Thoracic aorta endothelial cell (primary cell): ENCODE measurements at places on chromosomes 2 and 18. TPM values are rescaled to one million over a fixed set of nuclear protein-coding genes. Genes with fewer than 3 reads are reported as not detected.

Gene LIMS4
- total RNA-seq = 11.6 and 19.2 TPM in 2 replicates

Gene TLX2
- not detected in 2 replicates for total RNA-seq

Gene ECEL1
- total RNA-seq = under 0.01 TPM in 1 of 2 replicates, not detected in the other

Gene ANKRD30BL
- not detected in 2 replicates for total RNA-seq

Gene IGFBP2
- 19.9 and 68.2 TPM in 2 replicates for total RNA-seq

Gene ANKRD23
- 1.5 and 1.7 TPM in 2 replicates for total RNA-seq

Gene EMILIN1
- total RNA-seq = 7.6 and 9.8 TPM in 2 replicates

Gene CPS1
- total RNA-seq = 6.8 and 12.8 TPM in 2 replicates

Gene LHCGR
- not detected in 2 replicates for total RNA-seq
